Naive B cell (primary cell): ENCODE measurements at places on chromosomes 7 and 10.

- H3K4me1 ChIP-seq: no peaks in the 10 kb centered on the region
Measured at GRCh38 chr7:40077849-40078248, 56.6 kb downstream of the MPLKIP start.

DNA sequence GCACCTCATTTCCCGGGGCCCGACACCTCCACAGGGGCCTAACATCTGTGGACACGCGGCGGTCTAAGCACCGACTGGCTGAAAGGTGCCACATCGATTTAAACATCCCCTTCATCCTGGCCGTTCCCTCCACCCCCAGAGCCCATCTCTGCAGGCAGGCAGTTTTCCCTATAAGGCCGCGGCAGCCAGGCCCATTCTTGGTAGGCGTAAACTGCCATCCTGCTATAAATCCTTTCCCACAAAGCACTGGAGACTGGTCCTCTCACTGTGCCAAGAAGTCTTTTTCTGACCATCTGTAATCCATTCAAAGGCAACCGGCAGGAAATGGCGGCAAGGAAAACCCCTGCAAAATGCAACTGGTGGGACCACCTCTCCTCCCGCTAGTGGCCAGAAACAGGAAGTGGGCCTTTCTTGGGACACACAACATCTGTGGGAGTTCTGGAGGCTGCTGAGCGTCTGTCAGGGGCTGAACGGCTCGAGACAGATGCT lies 22.4 kb downstream of the ATXN7L1 start:
- H3K4me3 ChIP-seq: no peak overlapping the region
- no peaks in the 10 kb centered on the region for H3K4me1 ChIP-seq
- H3K27me3 ChIP-seq: peaks cover 6% of the 10 kb centered on the region
- DNase-seq: no peak

GRCh38 chr7:29120955-29121354 lies 25.4 kb downstream of the CPVL start:
- H3K4me1 ChIP-seq: no peaks in the 10 kb centered on the region
- H3K4me3 ChIP-seq: no peak overlapping the region
- no peak for DNase-seq

DNA sequence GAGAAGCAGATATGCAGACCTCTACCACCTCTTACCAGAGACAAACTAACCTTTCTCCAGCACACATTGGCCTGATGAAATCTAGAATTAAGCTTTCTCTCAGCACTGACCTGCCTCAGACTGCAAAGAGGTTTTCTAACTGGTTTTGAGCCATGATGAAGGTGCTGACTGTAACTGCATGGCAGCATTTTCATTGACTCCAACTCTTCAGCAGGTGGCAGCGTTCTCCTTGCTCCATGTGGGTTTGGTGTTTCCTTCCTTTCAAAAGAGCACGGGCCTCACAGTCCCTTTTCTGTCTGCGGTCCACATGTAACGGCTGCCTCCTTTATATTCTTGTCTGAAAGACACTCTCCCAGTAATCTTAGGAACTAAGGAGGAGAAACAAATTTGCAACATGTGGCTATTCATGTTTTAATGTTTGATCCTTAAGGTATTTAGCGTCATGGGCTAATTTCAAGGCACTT lies 12.6 kb downstream of the KLLN start:
- no peaks in the 10 kb centered on the region for H3K27me3 ChIP-seq
- no peak overlapping the region for H3K4me3 ChIP-seq
- no peaks in the 10 kb centered on the region for H3K36me3 ChIP-seq
- H3K27ac ChIP-seq: no peak overlapping the region
- H3K4me1 ChIP-seq: peaks cover 6% of the 10 kb centered on the region
- DNase-seq: peak; percentile 34

- H3K4me3 ChIP-seq: no peak overlapping the region
- no peak for DNase-seq
- no peaks in the 10 kb centered on the region for H3K36me3 ChIP-seq
- peaks cover 13% of the 10 kb centered on the region for H3K4me1 ChIP-seq
Measured at GRCh38 chr10:4254101-4254994, 469.3 kb upstream of the KLF6 start.

DNA sequence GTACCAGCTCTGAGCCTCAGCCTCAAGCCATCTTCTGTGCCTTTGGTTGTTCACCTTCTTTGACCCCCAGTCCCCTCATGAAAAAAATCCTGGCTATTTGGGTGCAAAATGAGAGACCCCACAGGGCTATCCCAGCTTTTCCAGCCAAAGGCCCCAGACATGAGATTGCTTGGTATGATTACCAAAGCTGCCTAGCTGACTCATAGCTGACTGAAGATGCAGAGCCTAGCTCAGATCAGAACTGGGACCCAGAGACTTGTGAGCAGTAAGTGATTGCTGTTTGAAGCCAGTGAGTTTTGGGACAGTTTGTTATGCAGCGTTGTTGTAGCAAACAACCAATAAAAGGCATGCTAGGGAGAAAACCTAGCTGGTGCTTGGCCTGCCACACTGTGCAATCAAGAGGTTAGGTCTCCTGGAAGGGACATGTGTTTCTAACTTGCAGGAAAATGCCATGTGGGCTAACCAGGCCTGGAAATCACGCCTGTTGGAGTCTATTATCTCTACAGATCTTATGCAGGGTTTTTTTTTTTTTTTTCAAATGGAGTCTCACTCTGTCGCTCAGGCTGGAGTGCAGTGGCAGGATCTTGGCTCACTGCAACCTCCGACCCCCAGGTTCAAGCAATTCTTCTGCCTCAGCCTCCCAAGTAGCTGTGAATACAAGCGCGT lies 48.0 kb upstream of the DAGLB start:
- H3K4me1 ChIP-seq: no peaks in the 10 kb centered on the region
- no peak for DNase-seq
- H3K27ac ChIP-seq: no peak overlapping the region
- H3K36me3 ChIP-seq: no peaks in the 10 kb centered on the region
- H3K27me3 ChIP-seq: no peaks in the 10 kb centered on the region
- no peak overlapping the region for H3K4me3 ChIP-seq

DNA sequence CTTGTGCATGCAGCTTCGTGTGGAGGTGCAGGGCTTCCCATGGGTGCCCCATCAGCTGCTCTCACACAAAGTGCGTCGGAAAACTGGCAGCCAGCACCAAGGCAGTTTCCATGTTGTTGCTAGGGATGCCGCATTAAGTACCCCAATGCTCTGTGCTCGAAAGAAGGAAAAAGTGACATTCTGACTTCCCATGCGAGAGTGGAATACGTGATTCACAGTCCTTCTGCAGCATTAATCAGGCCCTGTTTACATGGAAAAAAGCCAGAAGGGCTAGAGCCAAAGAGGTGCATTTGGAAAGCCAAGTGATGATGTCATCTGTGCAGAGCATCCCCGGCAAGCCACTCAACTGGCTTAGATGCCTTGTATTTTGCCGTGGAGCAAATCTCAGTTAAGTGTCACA lies 258.3 kb downstream of the GATA3 start:
- no peak overlapping the region for H3K27ac ChIP-seq
- H3K4me1 ChIP-seq: no peaks in the 10 kb centered on the region
- no peak overlapping the region for H3K4me3 ChIP-seq
- no peaks in the 10 kb centered on the region for H3K36me3 ChIP-seq
- no peak for DNase-seq

DNA sequence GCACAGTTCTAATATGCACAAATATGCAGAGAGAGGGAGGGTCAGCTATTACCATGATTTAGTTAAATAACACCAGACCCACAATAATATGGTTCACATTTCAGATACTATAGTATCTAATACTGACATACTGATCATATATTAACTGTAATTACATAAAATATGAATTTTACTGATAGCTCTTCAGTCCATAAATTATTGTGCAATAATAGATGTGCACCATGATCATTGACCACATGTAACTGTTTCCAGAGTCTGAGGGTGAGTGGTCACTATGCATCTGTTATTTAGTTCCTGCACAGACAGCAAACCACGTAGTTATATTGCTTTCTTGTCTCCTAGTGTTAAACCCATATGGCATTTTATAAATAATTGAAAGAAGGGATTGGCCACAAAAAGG lies 29.3 kb downstream of the PPP1R17 start:
- no peaks in the 10 kb centered on the region for H3K4me1 ChIP-seq
- no peaks in the 10 kb centered on the region for H3K36me3 ChIP-seq
- no peak overlapping the region for H3K4me3 ChIP-seq

- DNase-seq: peak; percentile 59
- H3K27ac ChIP-seq: peak overlapping the region; percentile 89
- peak overlapping the region; percentile 79 for H3K4me3 ChIP-seq
- peaks cover 66% of the 10 kb centered on the region for H3K4me1 ChIP-seq
Measured at GRCh38 chr10:132544744-132545658, 7.4 kb downstream of the INPP5A start.

DNA sequence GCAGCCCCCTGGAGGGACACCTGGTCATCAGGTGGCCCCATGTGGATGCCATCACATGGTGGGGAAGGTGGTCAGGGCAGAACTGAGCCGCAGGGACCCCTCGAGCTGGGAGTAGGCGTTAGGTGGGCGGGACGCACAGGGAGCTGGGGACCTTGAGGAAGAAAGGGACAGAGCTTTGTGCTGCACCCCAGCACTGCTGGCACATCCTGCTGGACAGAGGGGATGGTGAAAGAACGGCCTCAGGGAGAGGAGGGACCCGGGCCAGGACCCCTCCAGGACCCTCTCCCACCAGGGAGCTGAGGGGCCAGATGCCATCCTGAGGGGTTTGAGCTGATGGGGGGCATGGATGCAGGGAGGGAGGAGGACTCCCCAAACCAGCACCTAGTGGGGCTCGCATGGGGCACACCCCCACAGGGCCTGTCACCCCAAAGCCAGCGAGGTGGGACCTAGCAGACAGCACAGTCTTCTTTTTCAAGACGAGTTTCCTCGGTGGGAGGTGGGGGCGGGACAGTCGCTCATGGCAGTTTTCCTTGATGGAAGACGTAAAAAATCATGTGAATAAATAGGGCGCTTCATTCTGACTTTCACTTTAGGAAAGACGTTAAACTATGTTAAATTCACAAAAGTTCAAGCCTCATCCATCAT lies 43.3 kb downstream of the STK32C start:
- DNase-seq: no peak
- H3K27ac ChIP-seq: no peak overlapping the region
- no peaks in the 10 kb centered on the region for H3K4me1 ChIP-seq
- H3K36me3 ChIP-seq: no peaks in the 10 kb centered on the region

DNA sequence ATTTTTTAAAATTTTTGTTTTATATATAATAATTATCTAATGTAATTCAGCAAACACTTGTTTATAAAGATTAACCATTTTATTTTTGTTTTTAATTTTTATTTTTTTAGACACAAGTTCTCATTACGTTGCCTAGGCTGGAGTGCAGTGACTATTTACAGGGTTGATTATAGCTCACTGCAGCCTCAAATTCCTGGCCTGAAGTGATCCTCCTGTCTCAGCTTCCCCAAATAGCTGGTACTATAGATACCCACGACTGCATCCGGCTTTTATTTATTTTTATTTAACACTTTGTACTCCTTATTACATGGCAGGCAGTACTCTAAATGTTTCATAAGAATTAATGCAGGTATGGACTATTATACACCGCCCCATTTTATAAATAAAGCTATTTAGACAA lies 288.7 kb downstream of the MDFIC start:
- DNase-seq: no peak
- no peak overlapping the region for H3K4me3 ChIP-seq
- H3K27ac ChIP-seq: no peak overlapping the region
- H3K36me3 ChIP-seq: peaks cover 10% of the 10 kb centered on the region
- no peaks in the 10 kb centered on the region for H3K27me3 ChIP-seq

DNA sequence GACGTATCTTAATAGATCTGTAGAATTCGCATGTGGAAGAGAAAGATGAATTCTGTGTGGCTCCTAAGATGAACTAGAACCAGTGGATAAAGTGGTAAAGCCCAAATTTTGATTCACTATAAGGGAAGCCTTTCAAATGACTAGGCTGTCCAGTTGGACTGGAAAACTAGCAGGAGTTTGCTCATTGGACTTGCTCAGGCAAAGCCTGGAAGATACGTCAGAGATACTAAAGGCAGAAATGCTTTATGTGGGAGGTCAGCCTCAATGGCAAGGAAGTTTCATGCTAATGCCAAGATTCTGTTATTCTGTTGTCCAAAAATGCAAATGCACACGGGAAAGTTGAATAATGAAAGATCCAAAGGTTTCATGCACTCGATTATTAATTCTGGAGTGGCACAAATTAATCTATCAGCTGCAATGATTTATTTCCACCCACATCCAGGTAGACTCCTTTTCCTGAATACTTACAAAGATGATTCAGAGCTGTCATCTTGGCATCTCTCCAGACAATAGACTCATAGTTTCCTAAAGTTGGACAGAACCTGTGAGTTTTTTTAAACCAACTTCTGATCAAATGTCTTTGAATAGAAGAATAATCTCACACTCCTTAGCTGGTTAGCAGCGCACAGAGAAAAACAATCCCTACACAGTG lies 20.5 kb upstream of the PPP1R3C start:
- no peak overlapping the region for H3K27ac ChIP-seq
- no peaks in the 10 kb centered on the region for H3K4me1 ChIP-seq
- H3K27me3 ChIP-seq: no peaks in the 10 kb centered on the region
- no peak overlapping the region for H3K4me3 ChIP-seq

- H3K36me3 ChIP-seq: no peaks in the 10 kb centered on the region
- H3K4me3 ChIP-seq: no peak overlapping the region
- DNase-seq: no peak
- peaks cover 27% of the 10 kb centered on the region for H3K4me1 ChIP-seq
Measured at GRCh38 chr10:623014-623413, 66.5 kb downstream of the DIP2C start.

DNA sequence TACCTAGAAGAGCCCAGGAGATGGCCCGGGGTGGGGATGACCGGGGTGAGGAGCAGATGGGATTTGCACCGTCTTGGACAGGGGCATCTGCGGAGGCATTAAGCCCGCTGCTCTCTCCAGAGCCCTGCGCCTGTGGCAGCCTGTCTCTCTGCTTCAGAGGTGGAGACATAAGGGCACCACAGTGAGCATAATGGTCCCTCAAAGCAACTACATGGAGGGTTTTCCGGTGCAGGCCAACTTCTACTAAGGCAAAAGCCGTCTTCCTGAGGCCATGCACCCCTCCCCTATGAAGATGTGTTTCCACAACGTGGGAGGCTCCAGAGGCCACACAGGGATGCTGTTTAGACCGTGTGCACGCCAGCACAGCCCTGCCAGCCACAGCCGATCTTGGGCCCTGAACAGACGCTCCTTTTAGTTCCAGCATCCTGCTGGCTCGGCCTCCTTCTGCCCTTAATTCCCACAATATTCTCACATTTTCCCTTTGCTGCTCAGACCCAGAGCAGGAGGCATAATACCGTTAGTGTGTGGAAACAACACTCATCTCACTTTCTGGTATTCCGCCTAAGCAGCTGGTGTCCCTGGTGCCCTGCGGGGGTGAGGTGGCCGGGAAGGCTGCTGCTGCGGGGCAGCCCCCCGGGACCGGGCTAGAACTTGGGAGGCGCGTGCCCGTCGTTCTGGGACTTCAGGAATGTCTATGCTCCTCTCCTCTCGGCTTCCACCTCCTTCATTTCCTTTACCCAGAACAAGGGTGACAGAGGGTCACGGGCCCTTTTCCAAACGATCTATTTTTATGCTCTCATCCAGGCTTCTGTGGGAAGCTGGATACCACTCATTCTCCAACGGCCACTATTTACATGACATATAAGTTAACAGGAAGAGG lies 266.9 kb downstream of the TNS3 start:
- no peak overlapping the region for H3K4me3 ChIP-seq
- DNase-seq: no peak
- H3K4me1 ChIP-seq: peaks cover 7% of the 10 kb centered on the region
- peak overlapping the region; percentile 72 for H3K27ac ChIP-seq
- H3K36me3 ChIP-seq: peaks cover 14% of the 10 kb centered on the region
